HT1080 (cell line): ENCODE measurements at places on chromosomes 1 and 21.
A peak's percentile ranks its signal among the peaks of the same experiment; 100 is the strongest.

DNA sequence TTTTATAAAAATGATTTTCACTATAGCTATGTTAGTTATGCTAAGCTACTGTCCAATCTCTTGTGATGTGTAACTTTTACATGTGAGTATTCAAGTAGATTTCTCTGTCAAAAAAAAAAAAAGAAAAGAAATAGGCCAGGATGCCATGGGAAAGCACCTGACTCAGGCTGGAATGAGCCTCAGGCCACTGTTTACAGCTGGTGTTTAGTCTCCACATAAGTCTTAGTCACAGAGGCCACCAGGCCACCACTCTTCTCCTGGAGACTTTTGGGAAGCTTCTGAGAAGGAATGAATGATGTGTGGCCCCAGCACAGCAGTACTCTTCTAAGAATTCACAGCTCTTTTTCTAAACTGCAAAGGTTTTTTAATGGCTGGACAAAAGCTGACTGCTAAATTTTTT, 48.9 kb downstream of the CHML start:
- peak; percentile 74 for DNase-seq

DNA sequence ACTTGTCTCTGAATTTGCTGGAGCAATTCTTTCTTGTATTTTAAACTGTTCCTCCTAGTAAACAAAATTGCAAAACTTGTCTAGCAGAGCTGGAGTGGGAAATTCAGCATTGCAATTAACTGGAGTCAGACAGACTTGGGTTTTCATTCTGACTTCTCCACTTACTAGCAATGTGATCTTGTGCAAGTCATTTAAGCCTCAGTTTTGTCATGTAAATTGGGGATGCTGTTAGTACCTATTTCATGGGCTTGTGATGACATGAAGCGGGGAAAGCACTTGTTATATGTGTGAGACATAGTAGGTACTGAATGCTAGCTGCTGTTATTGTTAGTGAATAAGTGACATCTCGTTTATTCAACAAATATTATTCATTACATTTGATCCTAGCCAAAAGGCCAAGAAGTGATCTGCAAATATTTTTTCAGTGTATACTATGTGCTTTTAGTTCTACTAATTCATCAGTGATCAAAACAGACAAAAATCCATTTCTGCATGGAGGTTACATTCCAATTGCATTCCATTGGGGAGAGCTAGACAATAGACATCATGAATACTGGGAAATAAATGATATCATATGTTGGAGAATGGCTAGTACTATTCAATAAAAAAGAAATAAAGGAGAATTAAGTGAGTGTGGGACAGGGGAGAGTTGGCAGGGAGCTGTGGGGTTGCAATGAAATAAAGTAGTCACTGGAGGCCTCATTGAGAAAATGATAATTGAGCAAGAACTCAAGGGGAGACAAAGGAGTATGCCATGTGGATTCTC, 47.1 kb downstream of the CACHD1 start:
- peak; percentile 31 for DNase-seq

- DNase-seq = no peak
Observed at GRCh38 chr1:164830628-164831027, 271.6 kb downstream of the PBX1 start.

- DNase-seq = no peak
Observed at GRCh38 chr21:25952306-25952705, 217.5 kb downstream of the GABPA start.

- peak; percentile 35 for DNase-seq
Observed at GRCh38 chr1:197787056-197787455, 11.8 kb upstream of the DENND1B start.

DNA sequence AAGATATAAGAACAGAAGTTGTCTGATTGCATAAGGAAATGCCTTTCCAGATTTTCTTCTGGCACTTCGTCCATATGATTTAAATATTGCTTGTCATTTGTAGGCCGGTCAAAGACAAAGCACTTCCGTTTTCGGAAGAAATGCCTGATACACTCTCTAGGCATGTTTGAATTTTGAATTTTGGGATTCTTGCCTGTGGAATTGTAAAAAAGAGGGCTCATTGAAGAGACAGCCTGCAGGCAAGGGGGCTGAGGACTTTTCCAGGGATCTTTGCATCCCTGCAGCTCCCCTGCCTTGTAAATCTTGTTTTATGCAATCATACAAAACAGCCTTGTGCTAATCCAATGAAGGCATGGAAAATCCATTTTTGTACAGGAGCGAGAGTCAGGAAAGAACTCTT, 7.4 kb downstream of the GBP4 start:
- DNase-seq = no peak

- DNase-seq = no peak
Observed at GRCh38 chr1:214727274-214727673, 124.3 kb downstream of the CENPF start.

GRCh38 chr21:45004059-45004422, 64.2 kb downstream of the SLX9 start:
- DNase-seq = no peak

GRCh38 chr1:7962636-7963377, 1.3 kb downstream of the PARK7 start:
- DNase-seq = no peak

DNA sequence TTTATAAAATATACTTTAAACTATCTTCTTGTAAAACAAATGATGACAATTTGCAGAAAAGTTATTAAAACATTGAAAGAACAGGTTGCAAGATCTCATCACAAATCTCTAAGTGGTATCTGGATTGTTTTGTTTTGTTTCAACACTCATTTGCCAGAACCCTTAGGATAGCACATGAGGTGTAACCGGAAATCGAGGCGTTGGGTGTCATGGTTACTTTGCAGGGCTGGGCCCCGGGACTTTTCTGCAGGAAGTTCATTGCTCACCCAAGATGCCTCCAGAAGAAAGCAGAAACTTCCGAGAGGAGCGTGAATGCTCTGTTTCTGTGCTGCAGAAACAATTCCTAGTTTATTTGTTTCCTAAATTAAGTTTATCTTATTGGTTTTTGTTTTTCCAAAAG, 2.5 kb downstream of the DISC1 start:
- peak; percentile 67 for DNase-seq

- peak; percentile 87 for DNase-seq
Observed at GRCh38 chr21:35232545-35233176, 183.6 kb upstream of the RUNX1 start.

- DNase-seq = no peak
Observed at GRCh38 chr1:3310718-3311400, 143.6 kb upstream of the ARHGEF16 start.

DNA sequence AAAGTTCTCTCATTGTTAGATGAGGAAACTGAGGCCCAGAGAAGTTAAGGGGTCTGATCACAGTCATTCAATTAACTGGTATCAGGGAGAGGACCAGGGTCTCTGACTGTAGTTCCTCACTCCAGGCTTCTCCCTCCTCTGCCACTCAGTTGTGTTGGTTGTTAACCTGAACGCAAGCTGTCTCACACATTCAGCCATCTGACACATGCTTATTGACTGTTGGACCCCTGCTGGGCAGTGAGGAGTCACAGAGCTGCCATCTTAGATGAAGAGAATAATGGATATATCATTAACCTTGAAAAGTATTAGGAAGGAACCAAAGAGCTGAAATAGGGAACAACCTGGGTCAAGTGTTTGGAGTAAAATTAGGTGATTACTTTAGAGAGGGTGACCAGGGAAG, 194.8 kb downstream of the ZZZ3 start:
- DNase-seq = no peak

GRCh38 chr1:110903853-110904500, 31.0 kb downstream of the CD53 start:
- DNase-seq = no peak

GRCh38 chr1:11502516-11502915, 23.6 kb downstream of the DISP3 start:
- no peak for DNase-seq

DNA sequence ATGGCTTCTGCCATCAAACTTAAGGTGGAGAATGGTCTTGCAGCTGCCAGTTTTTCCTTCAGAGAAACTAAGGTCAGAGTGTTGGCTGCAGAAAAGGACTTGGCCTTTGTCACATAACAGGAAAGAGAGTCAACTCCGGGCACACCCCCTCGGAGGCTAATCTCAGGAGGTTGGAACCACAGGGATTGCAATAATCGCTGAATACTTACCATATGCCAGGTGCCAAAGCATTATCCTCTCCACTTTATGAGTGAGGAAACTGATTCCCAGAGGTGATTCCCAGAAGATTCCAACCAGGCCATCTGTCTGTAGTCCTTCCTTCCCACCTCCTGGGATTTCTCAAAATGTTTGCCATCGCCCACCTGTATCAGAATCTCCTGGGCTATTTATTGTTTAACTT, 54.0 kb downstream of the LACTBL1 start:
- no peak for DNase-seq

GRCh38 chr1:64116537-64116936, 86.9 kb upstream of the UBE2U start:
- DNase-seq = no peak

DNA sequence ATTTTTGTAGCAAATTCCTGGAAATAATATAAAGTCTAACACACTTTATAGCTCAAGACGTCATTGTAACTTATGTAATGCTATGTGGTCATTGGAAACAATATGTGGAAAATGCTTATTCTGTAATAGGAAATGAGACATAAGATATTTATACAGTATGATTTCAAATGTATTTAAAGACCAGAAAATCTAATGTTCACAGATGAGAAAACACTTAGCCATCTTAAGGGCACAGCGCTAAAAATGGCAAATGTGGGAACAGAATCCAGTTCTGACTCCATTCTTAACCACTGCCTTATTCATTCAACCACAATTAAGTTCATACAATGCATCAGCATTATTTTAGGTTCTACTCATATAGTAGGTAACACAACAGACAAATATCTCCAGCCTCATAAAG, 12.5 kb downstream of the CSDE1 start:
- DNase-seq = peak; percentile 18

DNA sequence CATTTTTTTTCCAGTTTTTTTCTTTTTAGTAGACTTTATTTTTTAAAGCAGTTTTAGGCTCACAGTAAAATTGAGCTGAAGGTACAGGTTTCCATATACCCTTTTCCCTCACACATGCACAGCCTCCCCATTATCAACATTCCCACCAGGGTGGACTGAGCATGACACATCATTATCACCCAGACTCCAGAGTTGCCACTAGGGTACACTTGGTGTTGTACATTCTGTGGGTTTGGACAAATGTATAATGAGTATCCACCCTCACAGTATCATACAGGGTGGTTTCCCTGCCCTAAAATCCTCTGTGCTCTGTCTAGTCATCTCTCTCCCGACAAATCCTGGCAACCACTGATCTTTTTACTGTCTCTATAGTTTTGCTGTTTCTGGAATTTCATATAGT, 3.0 kb upstream of the AIM2 start:
- DNase-seq = peak; percentile 8
